ENCODE measurements at places on chromosomes 2 and 18. TPM values are rescaled to one million over a fixed set of nuclear protein-coding genes. Genes with fewer than 3 reads are reported as not detected.

DNA sequence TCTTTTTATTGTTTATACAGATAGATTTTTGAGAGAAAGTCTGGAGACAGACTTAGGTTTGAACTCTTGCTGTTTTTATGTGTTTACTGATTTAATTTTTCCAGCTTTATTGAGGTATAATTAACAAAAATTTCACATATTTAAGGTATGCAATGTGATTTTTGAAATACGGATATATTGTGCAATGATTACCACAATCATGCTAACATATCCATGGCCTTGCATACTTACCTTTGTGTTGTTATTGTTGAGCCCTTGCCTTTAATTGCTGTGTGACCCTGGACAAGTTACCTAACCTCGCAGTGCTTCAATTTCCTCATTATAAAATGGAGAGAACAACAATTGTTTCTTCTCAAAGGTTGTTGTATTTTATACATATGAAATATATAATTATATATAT is 13.9 kb upstream of the RBMS1 start:
- no peak for DNase-seq

GRCh38 chr2:33603416-33603815 is 4.3 kb upstream of the FAM98A start:
- no peak for DNase-seq

SCN7A gene
- 3.0 TPM for total RNA-seq

DNA sequence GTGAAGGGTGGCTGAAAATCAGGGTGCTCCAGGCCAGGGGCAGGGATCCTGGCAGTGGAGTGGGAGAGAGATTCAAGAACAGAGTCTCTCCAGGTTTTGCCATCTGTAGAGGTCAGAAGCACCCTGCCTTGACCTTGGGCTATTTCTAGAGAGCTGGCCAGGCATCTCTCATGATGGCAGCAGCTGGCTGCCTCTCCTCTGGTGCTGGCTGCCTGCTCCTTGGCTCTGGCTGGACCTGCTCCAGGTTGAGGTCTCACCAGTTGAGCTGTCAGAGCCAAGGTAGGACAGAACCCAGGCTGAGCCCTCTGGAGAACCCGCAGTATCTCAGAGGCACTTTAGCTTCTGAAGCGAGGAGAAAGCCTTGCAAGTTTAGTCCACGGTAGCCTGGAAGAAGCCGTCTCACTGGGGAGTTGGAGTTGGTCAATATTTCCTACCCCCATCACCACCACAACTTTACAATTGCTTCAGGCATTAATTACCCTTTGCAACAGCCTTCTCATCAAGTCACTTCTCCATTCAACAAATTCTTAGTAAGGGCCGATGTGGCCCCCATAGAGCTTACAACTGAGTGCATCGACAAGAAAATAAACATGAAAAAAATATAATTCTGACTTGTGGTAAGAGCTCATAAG is 25.6 kb downstream of the GNLY start:
- no peak for DNase-seq

GRCh38 chr2:56169521-56169920 is 14.3 kb upstream of the CCDC85A start:
- no peak for DNase-seq

DNA sequence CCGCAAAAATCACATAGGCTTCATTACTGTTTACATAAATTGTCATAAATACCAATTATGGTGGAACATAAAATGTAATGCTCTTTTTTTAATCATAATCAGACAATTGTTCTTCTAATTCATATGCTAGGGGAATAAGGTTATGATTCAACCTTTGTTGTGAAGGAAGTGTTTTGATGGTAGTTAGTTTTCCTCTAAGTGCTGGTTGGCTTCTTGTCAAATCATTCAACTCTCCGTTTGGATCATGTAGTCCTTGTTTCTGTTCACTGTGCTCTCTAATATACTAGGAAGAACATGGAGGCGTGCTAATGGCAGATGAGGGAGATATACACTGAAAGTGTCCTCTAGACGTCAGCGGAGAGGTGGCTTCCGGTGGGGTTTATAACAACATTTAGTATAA is 1938.0 kb upstream of the PIK3C3 start:
- DNase-seq = no peak

LRPPRC gene
- 45.7 TPM for total RNA-seq

CCDC142 gene
- 98.2 TPM for total RNA-seq

DNA sequence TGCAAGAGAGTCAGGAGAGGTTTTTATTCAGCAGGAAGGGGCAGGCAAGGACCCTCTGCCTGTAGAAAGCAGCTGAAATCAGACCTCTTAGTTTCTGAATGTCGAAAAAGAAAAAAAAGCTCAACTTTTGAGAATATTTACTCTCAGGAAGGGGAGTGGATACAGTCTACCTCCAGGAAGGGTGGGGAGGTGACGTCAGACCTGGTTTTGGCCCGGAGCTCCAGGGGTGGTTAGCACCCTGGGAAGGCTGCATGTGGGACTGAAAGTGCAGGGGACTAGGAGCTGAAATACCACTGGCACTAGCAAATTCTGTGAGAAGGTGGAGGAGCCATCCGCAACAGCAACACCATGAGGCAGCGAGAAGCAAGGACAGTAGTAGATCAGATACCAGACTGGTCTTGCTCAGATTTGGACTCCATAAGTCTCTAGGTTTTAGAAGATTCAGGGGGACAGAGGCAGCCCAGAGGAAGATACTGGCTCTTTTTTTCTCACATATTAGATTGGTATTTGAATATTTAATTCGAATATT is 19.8 kb downstream of the MC2R start:
- no peak for DNase-seq

GRCh38 chr2:38528534-38528933 is 74.2 kb downstream of the HNRNPLL start:
- no peak for DNase-seq

- DNase-seq = no peak
Measured at GRCh38 chr18:40249390-40250080, 1705.5 kb upstream of the PIK3C3 start.

- peak; percentile 93 for DNase-seq
Measured at GRCh38 chr2:234425639-234426603, 71.0 kb downstream of the ARL4C start.

DNA sequence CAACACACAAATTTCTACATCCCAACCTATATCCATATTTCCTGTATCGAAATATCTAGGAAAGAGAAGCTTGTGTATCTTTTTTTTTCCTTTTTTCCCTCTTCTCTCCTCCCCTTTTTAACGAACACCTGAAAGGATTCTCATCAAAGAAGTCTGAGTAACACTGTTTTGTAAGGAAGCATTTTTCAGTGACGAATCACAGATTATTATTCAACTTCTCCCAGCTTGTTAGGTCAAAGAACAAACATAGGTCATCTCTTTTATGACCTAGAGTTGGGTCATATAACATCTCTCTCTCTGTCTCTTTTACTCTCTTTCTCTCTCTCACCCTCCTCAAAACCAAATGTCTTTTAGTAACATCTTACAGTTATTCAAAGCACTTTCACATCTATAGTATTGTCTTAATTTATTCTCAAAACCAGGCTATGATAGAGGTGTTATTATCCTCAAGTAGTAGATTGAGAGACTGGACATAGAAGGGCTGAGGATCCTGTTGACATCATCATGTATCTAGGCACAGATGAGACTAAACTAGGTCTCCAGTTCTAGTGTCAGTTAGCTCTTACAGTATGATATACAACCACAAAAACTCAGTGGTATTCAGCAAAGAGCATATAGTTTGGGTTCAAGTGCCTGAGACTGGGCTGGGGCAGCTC is 80.1 kb upstream of the SPOPL start:
- no peak for DNase-seq

DNA sequence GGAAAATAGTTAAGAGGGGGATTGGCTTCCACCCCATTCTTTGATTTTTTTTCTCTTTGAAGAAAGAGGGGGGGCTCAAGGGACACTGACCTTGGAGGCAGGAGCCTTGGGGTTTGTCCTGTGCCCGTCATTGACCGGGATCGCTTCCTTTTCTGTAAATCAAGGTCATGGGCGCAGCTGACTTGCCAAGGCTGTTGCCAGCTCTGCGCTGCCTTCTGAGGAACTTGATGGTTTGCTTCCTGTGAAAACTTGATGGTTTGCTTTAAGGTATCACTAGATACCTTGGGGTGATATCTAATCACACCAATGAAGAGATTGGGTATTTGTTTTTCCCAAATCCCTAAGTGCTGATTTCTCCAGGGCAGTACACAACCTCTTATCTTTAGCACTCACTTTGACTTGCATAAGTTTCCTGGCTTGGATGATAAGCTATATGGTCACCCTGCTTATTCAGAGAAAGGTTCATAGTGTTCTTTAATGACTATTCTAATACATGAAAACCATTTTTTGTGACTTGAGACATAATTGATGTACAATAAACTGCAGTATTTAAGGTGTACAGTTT is 56.0 kb downstream of the DGKD start:
- DNase-seq = peak; percentile 54

- no peak for DNase-seq
Measured at GRCh38 chr2:42914314-42914713, 121.9 kb upstream of the HAAO start.

DNA sequence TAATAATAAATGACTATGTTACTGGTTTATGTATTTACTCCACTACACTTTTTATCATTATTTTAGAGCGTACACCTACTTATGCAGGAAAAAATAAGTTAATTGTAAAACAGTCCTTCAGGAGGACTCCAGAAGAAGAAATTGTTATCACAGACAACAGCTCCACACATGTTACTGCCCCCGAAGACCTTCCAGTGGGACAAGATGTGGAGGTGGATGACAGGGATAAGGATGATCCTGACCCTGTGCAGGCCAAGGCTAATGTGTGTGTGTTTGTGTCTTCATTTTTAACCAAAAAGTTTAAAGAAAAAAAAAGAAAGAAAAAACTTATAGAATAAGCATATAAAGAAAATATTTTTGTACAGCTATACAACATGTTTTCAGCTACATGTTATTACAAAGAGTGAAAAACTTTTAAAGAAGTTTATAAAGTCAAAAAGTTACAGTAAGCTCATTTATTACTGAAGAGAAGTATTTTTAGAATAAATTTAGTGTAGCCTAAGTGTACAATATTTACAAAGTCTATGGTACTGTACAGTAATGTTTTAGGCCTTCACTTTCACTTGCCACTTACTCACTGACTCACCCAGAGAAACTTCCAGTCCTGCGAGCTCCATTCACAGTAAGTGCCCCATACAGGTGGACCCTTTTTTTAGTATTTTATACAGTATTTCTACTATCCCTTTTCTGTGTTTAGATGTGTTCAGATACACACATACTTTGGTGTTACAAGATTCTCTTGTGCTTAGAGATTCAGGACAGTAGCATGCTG is 7.5 kb downstream of the TGFBRAP1 start:
- DNase-seq = no peak

DNAH6 gene
- total RNA-seq = 4.2 TPM

DNA sequence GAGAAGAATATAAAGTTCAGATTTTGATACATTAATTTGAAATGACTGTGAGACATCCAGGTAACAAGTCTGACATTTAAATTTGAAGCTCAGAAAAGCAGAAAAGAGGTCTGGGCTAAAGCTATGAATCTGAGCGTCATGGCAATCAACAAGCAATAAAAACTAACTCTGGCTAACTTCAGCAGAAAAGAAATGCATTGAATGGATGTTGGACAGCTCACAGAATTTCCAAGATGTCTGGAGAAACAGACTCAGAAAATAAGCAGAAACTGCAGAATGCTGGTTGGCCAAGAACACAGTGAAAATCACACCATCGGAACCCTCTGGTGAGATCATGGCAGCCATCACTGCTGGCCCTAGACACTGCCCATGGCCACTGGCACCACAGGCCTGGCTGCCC is 366.6 kb downstream of the METTL4 start:
- DNase-seq = no peak

DNA sequence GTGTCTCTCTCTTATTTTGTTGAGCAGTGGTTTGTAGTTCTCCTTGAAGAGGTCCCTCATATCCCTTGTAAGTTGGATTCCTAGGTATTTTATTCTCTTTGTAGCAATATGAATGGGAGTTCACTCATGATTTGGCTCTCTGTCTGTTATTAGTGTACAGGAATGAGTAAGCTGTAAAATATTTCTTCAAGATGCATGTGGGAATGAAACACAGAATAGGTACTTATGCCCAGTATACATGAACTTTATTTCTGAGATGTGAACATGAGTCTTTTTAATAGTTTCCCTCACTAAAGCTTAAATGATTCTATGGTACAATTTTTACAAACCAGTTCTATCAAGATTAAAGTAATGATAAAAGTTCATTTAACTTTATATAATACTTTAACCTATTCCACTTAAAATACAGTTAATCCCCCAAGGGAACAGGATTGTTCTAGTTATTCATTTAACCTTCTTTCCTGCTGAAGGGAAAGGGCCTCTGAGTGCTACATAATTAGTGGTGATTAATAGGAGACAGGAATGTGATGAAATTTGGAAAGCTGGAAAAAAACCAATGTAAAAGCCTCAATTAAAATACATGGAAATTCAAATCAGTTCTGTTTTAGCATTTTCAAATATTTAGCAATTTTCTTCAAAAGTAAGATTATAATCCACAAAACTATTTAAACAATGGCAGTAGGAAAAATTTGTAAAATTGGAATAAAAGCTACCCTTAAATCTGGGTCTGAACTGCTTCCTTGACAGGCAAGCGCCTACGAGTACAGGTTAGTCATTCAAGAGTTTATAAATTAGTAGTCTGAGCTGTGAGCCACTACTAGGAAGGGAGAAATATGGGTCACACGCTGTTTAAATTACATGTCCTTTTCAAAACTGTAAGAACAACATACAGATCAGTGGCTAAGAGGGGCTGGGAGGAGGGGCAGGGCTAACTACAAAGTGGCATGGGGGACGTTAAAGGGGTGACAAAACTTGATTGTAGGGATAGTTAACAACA is 28.9 kb downstream of the SPIRE1 start:
- DNase-seq = no peak

GRCh38 chr2:13628122-13628521 is 911.4 kb downstream of the TRIB2 start:
- no peak for DNase-seq

GRCh38 chr18:78080761-78081160 is 831.1 kb downstream of the GALR1 start:
- DNase-seq = no peak

DNA sequence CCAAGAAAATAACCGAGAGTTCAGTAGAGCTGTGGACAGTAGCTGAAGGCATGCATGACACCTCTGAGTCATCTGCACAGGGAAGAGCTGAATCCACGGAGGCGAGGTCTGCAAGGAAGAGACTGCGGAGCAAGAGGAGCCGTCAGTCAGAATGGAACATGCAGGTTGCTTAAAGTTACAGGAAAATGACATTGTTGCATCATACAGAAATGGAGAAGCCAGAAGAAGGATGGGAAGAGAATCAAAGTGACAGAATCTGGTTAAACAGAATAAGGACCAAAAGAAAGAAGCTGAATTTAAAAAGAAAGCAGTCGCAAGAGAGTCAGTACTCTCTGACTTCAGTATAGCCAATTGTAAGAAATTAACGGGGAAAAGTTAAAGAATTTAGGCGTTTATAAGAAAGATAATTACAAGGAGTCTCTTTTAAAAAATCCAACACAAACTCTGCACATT is 533.8 kb downstream of the ADCYAP1 start:
- DNase-seq = no peak

GRCh38 chr2:231046916-231047273 is 9.6 kb downstream of the C2orf72 start:
- DNase-seq = no peak
